ENCODE measurements at places on chromosomes 2 and 18.

DNA sequence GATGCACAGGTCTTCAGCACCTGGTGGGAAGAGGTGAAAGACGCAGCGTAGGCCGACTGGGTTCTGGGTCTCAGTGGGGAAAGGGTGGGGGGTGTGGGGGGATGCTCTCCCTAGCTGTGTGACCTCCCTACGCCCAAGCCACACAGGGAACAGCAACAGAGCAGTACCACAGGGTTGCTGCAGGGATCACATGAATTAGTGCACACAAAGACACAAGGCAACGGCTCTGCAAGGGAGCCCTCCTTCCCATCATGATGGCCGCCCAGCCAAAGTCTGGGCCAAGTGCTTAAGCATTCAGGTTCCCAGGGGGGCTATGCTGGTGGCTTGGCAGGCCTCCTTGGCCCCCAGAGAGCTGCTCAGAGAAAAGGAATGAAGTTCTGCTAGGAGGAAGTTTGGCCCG, 28.2 kb upstream of the GBX2 start:
- DNase-seq, result no peak

DNA sequence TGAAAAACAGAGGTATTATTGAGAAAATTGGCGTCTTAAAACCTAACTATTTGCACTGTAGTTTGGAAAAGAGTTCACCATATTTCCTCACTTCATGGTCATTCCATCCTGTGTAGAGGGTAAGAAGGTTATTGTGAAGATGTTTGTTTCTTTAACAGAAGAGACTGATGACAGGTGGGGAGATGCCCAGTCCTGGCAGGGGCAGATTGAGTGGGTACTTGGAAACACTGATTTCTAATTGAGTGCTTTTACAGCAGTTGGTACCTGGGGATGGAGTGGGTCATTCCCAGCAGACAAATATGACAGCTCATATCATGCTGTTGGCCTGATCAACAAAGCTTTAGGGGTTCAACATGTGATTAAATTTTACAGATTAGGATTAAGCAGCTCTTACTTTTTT, 67.5 kb downstream of the MYOM1 start:
- DNase-seq, result no peak

DNA sequence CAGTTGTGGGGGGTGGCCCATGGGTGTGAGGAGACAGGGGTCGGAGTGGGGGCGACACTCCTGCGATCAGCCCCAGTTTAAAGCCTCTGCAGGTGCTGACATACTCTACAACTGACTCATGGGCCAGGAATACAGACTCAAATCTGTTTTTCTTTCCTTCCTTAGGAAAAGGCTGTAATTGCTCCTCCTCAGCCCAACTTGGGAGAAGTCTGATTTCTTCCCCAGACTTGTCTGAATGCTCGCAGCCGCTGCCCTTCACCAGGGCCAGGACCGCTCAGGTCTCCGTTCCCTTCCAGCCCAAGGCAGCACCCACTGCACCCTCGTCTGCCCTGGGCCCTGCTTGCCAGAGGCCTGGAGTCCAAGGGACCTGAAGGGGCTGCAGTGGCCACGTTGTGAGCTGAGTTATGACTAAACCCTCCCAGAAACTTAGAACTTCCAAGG, 41.3 kb downstream of the RHOB start:
- DNase-seq, result no peak

GRCh38 chr18:35942133-35942532, 30.3 kb upstream of the RMP24 start:
- DNase-seq, result no peak

GRCh38 chr2:237513693-237514092, 26.6 kb downstream of the MLPH start:
- DNase-seq, result no peak

DNA sequence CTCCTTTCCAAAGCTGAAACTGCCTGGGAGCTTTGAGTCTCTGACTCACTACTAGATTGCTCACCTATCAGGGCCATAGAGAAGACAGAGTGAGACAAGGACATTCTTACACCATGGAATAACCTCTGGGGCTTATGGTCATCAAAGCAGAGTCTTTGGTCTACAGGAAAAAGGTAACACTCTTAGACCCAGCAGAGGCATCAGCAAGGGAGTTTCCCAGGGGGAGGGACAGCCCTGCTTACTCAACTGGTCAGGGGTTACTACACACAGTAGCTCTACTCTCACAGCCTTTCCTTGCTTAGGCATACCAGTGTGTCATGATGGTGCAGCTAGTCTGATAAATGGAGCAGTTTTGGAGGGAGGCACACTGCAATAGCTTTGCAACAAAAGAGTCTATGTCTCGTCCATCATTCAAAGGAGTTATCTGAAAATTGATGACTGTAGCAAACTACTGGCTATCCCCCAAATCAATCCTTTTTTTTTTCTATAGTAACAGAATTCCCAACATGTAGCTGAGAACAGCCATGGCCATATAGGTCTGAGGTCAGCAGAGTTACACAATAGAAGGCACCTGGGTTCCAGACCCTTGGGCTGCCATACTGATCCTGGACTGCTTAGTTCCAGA, 22.4 kb upstream of the CD28 start:
- no peak for DNase-seq

DNA sequence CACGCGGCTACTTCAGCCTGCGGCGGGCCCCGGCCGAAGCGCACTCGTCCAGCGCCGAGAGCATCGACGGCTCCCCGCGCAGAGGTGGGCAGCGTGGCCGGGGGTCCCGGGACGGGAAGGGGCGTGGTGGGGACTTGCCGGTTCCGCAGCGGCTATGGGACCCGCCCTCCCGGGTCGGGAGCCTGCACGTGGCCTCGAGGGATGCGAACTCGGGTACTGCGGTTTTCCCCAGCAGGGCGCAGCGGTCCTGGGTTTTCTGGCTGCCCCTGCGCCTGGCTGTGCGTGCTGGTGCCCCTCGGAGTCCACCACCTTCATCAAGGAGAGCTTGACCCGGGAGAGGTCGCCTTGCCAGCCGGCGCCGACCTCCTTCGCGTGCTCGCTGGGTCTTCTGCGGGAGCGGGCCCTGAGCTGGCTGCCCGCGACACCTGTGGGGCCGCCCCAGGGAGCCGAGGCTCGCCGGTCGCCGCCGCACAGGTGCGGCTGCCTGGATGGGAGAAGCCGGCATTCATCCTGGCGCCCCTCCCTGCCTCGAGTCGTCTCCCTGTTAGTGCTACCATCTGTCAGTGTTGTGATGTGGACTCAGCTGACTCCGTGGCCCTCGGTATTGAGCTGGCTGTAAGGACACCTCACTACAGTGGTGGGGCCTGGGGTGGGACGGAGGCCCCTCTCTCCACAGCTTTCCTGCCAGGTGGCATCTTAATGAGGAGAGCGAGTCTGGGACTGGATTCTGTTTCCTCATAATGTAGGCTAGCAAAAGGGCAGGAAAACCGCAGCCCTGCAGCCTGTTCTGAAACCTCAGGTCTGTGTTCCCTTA, 177.3 kb downstream of the AGAP1 start:
- no peak for DNase-seq

DNA sequence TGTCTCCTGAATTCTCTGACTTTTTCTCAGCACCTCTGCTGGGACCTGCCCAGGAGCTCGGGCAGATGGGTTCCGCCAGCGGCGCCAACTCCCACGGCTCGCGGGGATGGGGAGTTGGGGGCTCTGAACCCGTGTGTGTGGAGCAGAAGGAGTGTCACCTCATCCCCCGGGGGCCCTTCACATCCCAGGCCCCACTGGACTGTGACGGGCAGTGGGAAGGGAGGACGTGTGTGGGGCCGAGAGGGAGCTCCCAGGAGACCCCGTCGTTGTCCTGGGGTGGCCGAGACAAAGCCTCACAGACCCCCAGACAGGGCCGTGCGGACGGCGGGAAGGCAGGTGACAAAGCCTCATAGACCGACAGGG, 130.0 kb upstream of the CTDP1 start:
- DNase-seq, result no peak

GRCh38 chr2:11955884-11956291, 209.5 kb downstream of the LPIN1 start:
- DNase-seq, result no peak

DNA sequence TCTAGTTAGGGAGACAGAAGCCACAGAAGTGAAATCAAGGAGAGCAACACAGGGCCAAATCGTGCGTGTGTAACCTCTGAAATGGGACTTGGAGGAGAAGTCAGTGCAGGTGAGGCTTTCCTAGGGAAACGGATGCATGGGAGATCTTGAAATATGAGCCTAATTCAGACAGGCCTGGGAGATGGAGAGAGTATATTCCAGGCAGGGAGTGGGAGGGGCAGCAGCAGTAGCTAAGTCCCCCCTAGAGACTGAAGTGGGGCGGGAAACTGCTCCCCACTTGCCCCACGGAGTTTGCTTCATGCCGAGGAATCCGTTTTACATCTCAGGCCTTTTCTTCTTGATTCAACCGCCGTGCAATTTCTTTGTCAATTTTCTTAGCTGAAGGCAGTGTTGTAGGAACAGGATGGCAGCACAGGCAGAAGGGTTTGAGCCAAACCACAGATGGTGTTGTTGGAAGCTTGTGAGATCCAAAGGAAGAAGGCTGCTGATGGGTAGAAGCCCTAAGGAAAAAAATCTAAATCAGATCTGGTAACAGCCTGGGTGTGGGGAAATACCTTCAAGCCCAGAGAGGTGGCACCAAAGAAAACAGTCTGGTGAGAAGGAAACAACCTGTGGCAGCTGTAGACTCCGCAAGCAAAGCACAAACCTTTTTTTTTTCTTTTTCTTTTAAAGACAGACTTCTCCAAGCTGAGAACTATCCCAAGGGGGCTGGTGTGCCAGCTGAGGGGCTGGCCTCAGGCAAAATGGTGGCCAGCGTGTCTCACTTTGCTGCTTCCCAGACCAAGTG, 40.2 kb downstream of the EPAS1 start:
- DNase-seq, result no peak

DNA sequence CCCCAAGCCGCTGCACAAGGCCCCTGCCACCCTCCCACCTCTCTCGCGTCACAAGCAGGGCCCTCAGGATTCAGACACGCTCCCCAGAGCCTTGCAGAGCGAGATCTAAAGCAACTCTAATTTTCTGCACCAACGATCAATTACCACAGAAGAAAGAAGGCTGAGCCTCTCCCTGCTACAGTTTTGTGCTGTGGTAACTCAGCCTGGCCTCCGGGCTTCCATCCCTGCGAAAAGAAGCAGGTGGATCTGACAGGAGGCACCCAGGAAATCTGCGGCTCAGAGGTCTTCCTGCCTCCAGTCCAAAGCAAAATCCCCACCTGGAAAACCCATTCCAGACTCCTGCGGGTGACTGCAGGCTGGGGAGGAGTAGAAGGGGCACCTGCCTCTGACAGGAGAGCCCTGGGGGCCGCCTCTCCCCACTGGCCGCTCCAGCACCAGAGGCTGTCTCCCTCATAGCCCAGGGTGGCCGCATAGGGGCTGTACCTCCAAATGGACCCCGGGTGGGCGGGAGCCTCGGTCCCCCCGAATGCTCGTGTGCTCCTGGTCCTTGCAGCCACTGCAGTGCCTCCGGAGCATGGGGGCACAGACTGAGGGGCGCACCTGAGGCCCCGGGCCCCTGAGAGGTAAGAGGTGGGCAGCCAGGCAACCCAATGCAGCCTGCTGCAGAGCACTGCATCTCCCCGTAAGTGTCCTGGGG, 31.0 kb downstream of the PXDN start:
- DNase-seq, result no peak

DNA sequence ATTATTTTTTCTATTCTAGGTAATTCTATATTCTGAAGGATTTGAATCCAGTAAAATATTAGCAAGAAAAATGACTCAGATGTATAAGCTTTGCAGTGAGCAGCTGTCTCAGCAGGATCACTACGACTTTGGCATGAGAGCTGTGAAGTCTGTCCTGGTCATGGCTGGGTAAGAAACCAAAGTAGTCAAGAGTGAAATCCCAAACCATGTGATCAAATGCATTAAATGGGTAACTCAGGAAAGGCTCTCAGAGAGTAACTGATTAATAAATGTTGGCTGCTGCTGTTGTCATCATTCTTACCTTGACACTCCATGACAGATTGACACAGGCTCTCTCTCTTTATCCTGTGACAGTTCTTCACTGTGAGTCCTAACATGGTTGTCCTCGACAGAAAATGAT, 124.1 kb downstream of the DNAH6 start:
- no peak for DNase-seq

DNA sequence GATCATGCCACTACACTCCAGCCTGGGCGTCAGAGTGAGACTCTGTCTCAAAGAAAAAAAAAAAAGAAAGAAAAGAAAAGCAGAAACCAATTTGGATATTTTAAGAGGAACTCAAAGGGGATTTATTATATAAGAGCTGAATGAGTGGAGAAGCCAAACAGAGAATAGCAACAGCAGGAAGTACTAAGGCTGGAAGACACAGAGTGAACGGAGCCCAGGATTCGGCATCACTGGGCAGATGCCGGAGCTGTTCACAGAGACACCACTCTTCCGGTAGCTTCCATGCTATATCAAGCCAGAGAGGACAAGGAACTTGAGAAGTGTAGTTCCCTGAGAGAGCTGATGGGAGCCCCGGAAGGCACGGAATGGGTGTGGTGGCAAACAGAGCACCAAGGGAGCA, 47.0 kb upstream of the CABLES1 start:
- DNase-seq, result no peak

GRCh38 chr2:190834890-190835208, 45.8 kb upstream of the GLS start:
- DNase-seq, result no peak

GRCh38 chr2:206212673-206213513, 53.2 kb downstream of the EEF1B2 start:
- DNase-seq, result peak; percentile 74

- DNase-seq, result no peak
Measured at GRCh38 chr18:49464718-49465598, 4.5 kb upstream of the DYM start.

DNA sequence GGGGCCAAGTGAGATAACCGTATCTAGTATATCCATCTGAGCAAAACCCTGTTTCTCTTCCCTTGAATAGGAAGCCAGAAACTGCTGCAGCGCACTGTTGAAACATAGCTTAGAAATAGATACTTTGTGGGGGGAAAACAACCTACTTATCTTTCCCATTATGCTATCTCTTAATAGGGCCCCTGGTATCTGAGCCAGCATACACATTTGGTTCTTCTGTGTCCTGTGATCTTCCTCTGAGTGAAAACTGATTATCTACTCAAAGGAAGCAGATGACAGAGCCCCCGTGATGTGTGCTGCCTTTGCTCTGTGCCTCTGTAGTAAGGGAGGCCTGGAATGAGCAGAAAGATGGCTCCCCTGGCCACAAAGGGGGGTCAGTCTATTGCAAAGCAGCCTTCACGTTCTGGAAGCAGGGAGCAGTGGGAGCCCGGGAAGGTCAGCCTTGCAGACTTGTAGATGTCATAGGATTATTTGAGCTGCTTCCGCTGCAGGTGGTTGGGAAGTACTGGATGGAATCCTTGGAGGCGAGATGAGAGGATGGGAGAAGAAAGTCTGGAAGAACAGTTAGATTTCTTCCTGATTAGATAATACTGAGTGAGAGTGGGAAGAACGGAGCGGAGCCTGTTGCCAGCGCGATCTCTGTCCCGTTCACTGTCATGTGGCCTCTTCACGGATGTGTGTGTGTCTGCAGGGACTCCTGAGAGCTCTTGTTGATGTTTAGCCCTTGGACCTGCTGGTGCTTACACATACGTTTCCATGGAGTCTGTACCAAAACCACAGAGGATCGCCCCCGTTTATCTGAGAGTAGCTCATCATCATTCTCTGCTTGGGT, 150.1 kb downstream of the AGAP1 start:
- DNase-seq, result no peak
